Osteocyte (in vitro differentiated cells): ENCODE measurements at places on chromosomes 2 and 18. TPM values are rescaled to one million over a fixed set of nuclear protein-coding genes. Genes with fewer than 3 reads are reported as not detected.

The AGPS gene
- 34.3 and 38.0 TPM in 2 replicates for total RNA-seq

The UGT1A9 gene
- not detected in 2 replicates for total RNA-seq

The RFTN2 gene
- total RNA-seq = 29.4 and 30.6 TPM in 2 replicates

The LYG1 gene
- 1.1 and 1.8 TPM in 2 replicates for total RNA-seq
